ENCODE measurements at places on chromosomes 16 and 17.

DNA sequence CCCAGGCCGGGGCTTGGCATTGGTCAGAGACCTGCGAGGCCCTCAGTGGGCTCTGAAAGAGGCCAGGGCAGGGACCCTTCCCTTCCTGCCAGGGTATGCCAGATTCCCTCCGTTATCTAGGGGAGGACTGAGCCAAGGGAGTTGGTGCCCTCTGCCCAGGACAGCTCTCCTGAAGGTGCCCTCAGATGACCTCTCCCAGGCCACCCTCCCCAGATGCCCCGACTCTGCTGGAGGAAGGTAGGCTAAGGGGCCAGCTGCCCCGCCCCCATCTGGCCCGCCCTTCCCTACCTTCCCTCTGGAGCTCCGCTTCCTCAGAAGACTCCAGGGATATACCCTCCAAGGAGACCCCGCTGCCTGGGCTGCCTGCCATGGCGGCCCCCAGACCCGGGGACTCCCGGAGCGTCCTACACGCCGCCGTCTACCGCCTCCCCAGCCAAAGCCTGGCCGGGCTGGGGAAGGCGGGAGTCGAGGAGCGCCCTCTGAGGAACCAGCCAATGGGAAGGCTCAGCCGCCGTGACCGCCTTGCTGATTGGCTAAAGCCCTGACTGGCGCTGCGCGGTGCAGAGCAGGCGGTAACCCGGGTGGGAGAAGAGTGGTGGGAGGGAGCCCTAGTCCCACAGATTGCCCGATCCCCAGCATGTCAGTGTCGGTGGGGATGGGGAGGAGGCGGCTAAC is 7.0 kb downstream of the MPP2 start:
- peak; percentile 95 for DNase-seq

- DNase-seq, result no peak
Measured at GRCh38 chr17:57926723-57927047, 28.5 kb downstream of the CUEDC1 start.

- peak; percentile 90 for DNase-seq
Measured at GRCh38 chr16:67428146-67428731, 2.7 kb upstream of the HSD11B2 start.

DNA sequence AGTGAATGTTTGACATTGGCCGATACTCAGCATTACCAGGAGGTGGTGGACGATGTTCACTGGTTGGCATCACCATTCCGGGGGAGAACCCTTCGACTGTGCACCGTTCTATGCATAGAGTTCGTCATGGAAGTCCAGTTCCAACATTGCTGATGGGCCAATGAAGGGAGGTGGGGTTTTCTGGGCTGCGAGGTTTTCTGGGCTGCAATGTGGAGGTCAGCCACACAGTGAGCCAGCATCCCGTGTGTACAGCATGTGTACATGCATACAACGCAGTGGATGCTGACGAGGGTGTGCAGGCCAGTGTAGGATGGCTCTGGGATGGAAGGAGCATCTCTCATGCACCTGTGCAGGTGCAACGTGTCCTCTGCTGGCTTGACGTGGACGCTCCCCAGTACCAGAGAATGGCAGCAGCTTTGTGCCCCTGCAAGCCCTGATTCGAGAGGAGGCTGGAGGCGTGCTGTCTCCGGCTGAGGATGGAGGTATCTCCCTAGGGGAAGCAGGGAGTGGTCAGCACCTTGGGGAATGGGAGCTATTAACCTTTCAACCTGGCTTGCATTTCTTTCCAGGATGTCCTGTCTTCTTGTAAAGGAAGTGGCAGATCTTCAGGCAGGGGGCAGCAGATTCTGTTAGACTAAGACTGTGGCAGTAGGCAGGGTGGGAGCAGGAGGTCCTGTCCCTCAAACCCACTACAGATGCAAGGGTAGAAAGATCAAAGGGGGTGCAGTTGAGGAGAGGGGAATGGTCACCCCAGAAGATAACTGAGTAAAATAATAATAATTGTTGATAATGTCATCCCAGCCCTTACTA is 98.2 kb downstream of the CYLD start:
- DNase-seq, result no peak

DNA sequence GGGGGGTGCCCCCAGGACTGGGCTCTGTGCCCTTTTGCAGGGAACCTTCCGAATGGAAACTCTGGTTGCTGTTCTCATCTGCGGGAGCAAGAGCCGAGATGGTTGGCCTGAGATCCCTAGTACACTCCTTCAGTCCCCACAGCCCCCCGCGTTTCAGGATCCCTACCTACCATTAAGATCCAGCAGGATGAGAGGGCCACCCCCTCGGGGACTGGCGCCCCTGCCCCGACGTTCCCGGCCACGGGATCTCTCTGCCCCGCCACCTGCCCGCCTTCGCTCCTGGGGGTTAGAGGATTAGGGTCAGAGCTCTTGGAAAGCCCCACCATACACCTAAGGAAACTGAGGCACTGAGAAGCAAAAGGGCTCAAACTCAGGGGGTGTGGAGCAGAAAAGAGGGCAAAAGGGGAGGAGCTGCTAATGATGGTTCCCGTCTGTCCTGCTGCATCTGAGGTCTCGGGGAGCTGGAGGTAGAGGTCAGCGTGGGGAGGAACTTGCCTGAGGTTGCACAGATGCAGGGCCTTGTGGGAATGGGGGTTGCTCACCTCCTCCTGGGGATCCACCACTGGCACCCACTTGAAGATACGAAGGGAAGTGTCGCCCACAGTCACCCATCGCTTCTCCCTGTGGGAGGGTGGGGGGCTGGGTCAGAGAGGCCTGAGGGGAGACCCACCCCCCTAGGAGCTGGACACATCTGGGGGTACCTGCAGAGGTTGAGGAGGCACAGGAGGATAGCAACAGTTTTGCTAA is 1.0 kb downstream of the BCL7C start:
- no peak for DNase-seq

GRCh38 chr16:14509055-14509454 is 121.0 kb downstream of the PARN start:
- DNase-seq, result no peak

GRCh38 chr17:80847496-80848230 is 144.0 kb upstream of the CHMP6 start:
- no peak for DNase-seq

DNA sequence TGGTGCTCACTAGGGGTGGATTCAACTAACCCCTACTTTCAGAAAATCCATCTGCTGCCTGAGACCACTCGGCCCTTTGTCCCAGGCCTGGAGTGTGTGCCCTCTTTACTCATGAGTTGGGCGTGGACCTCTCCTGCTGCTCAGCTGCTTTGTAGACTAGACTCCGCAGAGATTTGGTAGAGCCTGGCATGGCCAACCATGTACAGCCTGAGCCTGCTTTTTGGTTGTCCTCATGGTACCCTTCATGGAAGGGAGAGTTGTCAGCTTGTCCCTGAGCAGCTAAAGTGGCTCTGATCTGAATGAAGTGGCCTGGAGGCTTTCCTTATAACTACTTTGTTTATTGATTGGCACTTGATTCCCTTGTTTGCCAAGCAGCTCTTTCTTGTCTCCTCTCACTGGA is 1.5 kb downstream of the EDC4 start:
- DNase-seq, result no peak

DNA sequence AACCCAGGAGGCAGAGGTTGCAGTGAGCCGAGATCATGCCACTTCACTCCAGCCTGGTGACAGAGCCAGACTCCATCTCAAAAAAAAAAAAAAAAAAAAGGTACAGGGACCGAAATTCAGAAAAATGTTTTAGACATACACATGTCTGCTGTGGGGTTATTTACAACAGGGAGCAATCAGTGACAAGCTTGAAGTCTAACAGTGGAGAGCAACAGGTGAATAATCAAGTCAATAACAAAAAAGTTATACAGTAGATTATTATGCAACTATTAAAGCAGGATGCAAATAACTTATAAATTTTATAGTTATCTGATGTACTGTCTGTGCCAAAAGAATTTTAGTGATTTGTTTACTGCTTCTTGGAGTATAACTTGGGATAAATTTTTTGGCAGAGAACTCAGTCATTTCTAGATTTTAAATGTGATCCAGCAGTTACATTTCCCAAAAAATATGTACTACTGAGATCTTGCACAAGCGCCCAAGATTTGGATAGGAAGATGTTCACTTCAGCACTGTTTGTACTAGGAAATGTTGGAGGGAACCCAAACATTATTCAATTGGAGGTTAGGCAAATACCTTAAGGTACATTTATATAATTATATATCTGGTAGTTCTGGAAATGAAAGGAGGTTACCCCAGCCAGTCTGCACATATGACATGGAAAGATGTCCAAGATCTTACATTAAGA is 34.1 kb downstream of the EEF2K start:
- DNase-seq, result no peak

DNA sequence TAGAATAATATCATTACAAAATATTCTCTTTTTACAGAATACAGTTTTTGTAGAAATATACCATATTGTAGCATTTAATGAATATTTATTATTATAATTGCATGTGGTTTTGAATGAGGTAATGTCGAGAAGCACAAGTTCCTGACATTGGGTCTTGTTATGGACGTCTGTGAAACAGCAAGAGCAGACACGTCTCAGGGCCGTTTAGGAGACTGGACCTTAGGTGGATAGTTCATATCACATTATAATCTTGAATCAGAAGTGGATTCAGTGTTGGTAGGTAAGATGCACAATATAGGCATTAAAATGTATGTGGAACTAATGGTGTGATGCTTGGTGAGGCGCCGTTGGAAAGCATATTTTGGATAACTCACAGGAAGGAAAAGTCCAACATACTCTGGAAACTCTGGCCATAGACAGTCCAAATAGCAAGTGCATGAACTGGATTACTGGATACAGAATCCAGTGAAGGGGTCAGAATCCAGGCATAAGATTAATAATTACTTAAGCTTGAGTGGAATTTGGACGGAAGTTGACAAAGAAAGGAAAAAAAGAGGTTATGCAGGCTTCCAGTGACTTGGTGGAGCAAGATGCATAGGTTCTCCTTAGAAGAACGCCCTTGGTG is 17.2 kb downstream of the ABCA8 start:
- no peak for DNase-seq

- no peak for DNase-seq
Measured at GRCh38 chr17:81192386-81193050, 26.5 kb upstream of the AATK start.

DNA sequence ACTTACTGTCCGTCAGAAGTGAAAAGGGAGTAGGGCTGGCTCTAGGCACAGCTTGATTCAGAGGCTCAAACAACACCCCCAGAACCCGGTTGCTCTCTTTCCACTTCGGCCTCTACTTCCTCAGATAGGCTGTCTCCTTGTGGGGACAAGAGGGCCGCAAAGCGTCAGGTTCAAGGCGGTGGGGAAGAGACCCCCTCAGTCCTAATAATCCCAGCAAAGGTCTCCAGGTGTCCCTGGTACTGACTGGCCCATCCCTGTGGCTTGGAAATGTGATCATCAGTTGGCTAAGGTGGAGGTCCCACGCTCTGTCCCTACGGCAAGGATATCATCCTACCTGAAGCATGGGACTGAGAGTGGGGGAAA is 26.0 kb downstream of the NGFR start:
- DNase-seq, result no peak

- DNase-seq, result no peak
Measured at GRCh38 chr16:11034481-11034931, 90.1 kb downstream of the CLEC16A start.

DNA sequence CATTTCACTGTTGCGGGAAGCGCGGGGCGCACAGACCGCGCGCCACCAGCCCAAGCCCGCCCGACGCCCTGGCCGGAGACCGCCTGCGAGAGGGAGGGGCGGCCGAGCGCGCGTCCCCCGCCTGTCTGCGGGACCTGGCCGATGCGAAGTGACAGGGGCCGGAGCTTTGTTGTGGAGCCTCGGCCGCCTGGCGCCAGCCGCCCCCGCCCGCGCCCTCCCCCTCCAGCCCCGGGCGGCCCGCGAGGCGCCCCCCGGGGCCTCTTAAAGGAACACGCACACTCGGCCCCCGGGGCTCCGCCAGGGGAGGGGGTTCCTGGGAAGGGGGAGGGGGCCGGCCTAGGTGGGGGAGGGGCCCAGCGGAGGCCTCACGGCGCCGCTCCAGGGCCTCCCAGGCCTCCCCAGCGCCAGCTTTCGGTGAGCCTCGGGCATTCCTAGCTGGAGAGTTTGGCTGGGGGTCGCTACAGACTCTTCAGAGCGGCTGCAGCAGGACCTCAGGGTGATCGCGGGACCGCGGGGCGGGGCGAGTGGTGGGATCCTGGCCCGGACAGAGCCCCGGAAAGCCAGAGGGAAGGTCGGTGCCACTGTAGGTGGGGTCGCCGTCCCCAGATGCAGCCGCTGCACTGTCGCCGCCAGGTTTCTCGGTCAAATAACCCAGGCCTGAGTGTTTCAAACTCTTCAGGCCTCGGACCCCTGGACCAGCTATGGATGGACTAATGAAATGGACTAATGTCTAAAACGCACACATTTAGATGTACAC is 2.4 kb upstream of the TBX2 start:
- no peak for DNase-seq

DNA sequence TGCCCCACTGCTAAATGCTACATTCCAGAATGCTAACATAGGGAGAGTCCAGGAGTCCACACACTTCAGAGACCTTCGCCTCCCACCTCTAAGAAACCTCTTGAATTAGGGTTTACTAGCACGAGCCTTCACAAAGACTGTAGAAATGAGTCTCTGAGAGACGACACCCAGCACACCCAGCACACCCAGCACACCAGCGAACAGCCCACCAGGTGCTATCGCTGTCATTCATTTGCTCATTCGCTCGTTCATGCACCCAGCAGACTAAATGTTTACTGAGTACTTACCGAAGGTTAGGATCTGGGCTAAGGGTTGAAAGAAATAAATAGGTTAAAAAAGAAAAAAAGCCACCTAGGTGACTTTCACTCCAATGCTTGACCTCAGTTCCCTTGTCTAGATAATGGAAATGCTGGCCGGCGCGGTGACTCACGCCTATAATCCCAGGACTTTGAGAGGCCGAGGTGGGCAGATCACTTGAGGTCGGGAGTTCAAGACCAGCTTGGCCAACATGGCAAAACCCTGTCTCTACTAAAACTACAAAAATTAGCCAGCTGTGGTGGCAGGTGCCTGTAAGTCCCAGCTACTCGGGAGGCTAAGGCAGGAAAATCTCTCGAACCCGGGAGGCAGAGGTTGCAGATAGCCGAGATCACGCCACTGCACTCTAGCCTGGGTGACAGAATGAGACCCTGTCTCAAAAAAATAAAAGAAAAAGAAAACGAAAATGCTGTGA is 100.8 kb downstream of the ADCY9 start:
- peak; percentile 53 for DNase-seq

- DNase-seq, result no peak
Measured at GRCh38 chr17:66637491-66637890, 197.4 kb upstream of the CACNG5 start.

DNA sequence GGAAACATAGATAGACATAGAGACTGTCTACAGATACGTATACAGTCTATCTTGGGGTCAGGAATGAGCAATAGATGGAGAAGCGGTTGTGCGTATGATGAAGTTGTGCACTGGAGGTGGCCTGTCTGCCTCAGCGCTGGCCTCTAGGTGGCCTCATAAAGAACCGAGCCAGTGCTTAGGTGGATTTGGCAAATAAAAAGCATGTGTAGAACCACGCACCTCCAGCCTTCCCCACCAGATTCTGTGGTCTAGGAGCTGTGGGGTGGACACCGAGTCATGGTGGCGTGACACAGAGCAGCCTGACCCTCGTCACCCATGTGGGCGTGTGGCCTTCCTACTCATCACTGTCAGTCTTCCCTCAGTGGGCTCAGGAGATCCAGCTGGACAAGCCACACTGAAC is 34.0 kb downstream of the PGS1 start:
- no peak for DNase-seq
